Activated T-cell treated with anti-CD3 and anti-CD28 coated beads for 24 hours (primary cell): ENCODE measurements at places on chromosomes 5 and 9.

- peak; percentile 64 for DNase-seq
These were observed 79.5 kb upstream of the HTR4 start for GRCh38 chr5:148733601-148734438.

GRCh38 chr5:16690243-16690852 is 73.6 kb upstream of the RETREG1 start:
- DNase-seq: no peak

GRCh38 chr9:124312290-124313265 is 54.8 kb downstream of the NEK6 start:
- no peak for DNase-seq

- no peak for DNase-seq
These were observed 80.2 kb upstream of the RUFY1 start for GRCh38 chr5:179470201-179470600.

DNA sequence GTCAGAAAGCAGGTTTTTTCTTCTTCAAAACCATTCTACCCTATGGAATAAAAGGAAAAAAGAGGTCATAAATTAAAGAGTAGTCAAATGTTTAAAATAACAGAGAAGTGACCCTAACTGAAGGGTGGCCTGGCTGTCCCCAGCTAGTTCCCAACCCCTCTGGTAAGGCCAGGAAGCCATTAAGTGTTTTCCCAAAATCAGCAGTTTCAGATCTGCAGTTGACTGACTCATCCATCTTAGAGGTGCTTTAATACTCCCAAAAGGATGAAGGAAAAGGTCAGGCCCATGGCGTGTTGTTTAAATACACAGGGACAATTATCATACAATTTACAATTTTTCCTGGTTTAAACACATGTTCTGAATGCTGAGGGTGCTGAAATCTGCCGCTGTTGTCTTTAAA is 47.9 kb upstream of the TBC1D9B start:
- no peak for DNase-seq

DNA sequence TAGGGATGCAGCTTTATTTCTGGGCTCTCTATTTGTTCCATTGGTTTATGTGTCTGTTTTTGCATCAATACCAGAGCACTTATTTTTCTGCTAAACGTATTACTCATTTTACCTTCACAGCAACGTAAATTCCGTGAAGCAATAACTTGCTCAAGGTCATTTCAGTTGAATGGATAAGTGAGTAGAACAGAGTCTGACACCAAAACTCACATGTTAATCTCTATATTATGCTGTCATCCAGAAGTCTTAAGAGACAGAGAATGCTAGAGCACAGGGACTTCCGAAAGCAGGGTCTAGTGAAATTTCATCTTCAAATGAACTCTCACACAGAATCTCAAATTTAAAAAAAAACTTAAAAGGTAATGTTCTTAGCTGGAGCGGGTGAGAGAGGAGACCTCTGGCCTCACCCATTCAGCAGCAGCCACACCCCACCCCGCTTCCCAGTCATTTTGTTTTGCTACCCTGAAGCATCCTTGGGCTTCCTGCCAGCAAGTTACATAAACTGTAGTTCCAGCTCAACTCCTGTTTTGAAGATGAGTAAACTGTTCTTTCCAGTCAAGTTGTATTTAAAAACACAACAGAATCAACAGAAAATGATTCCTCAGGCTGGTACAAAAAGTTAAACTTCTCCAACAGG is 69.3 kb downstream of the TRIM36 start:
- DNase-seq: no peak

DNA sequence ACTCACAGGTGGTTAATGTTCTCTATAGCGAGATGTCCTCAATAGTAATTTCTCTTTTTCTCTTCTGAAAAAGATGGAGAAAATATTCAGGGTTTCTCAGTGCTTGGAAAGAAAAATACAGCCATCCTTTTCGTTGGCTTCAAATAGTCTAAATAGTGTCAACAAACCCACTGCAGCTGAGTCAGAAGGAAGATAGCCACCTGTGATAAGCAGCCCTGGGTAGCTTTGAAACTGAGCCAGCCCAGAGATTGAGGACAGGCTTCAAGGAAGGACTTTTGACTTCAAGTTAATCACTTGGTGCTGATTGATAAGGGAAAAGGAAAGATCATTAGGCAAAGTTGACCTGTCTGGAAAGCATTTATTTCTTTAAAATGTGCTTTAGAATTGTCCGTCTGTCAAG is 78.7 kb upstream of the TYRP1 start:
- no peak for DNase-seq

- DNase-seq: no peak
These were observed at the start of gene GPR21 for GRCh38 chr9:123033352-123033751. Gene GPR21 (plus strand): TSS chr9:123033667. CDS start chr9:123034567, 900 bp downstream.

DNA sequence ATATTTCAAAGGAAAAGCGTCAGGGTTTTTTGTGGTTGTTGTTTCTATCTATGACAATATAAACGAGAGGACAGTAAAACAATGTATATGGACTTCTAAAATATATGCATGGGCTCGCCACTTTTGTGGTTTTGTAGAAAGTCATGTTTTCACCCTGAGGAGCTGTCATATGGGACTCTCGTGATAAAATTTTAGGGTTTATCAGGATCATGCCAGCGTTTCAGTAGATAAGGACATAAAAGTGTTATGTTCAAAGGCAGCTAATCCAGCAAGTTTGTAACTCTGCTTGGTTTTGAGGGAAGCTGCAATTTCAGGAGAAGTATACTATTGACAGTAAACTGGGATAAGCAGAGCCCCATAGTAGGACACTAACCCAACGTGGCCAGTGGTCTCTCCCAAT is 120.3 kb downstream of the CDC42SE2 start:
- no peak for DNase-seq

- DNase-seq: no peak
These were observed 2.8 kb downstream of the DCAF12 start for GRCh38 chr9:34123682-34124081.

DNA sequence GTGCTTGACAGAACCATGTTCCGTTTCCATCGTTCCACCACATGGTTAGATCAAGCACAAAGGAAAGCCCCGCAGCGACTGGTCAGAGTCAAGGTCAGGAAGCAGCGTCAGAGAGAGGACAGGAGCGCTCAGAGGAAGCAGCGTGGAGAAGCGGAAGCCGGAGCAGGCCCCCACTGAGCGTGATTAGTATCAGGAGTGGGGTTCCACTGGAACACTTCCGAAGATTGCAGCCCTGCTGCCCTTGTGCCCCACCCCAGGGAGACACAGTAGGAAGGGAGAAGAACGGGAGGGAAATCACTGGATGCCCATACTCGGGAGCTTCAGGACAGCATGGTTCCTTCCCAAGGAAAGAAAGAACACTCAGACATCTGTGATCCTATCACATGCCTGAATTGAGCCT is 189.0 kb upstream of the PANK3 start:
- no peak for DNase-seq

DNA sequence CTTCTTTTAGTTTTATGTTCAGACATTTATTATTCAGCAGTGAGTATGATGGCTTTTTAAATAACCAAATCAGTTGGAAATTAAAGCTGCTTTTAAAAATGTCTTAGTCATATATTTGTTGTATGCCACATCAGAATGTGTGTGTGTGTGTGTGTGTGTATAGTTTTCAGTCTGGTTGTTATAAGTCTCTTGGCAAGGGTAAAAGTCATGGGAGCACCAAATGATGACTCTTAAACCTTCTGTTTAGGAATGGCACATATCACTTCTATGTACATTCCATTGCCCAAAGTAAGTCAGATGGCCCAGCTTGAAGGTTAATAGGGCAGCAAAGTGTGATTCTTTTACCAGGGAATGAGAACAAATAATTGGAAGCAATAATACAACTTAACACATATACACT is 135.9 kb downstream of the RNF180 start:
- no peak for DNase-seq

DNA sequence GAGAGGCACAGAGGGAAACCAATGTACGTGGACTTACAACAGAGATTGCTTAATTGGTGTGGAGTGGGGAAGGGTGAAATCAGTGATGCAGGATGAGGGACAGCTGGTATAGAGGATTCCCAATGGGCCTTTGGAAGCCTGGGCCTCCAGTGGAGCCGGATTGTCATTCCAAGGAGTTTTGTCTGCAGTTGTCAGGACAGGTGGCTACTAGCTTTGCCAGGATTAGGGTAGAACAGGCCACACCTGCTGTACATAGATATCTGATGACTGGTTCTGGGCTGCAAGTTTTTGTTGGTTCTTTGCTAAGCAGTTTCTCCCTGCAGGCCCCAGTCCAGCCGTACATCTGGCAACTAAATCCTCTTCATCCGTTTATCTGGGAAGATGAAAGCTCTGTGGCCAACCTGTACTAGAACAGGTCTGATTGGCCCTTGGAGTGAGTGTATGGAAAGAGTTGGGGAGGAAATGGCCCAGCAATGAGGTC is 4.2 kb downstream of the SKP2 start:
- DNase-seq: no peak

DNA sequence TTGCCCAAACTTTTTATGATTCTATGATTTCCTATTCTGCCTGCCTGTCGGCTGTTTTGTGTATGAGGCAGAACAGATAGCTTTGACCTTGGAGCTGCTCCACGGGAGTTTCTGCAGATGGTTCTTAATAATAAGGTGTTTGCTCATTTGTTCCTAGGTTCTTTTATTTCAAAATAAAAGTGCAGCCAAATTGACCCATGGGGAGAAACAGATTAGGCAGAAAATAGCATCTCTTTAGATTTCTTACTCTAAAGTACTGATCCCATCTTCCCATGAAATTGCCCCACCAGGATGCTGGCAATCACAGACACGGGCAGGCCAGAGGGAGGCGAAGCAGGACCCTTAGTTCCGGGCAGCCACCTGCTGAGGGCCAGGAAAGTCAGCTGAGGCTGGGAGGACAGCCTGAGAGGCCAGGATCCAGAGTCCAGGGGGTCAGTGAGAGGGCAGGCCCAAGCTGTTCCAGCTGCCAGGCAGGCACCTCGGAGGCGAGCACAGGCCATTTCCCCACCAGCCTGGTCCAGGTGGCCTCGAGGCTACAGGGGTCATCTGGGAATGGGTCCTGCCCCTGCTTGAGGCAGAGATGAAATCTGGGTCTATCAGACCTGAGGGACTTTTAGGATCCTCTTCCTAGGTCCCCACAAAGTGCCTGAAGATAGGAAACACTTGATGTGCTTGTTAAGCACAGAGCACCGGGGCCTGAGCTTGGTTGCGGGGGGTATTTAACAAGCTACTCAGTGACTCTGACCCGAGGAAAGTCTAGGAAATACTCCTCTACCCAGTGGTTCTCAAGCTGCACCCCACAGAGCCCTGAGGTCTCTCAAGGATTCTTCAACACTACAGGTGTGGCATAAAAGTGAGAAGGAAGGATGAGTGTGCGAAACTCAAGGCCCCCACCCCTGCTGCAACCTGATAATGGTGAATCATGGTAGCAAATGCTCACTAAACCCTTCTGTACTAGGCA is 145.4 kb downstream of the CMYA5 start:
- DNase-seq: no peak

DNA sequence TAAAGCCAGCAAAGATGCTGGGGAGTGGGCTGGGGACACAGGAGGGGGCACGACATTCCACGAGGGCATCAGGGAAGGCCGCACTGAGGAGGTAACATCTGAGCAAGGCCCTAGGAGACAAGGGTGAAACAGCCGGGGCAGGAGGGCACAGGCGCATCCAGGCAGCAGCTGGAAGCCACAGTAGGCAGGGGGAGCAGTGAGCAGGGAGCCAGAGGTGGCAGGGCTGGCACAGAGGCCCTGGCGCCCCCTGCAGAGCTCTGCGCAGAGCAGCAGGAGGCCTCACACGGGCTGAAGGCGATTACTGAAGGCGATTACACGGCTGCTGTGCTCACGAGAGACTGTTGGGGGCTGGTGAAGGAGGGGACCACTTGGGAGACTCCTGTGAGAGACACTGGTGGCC is 15.4 kb downstream of the LMAN2 start:
- no peak for DNase-seq

DNA sequence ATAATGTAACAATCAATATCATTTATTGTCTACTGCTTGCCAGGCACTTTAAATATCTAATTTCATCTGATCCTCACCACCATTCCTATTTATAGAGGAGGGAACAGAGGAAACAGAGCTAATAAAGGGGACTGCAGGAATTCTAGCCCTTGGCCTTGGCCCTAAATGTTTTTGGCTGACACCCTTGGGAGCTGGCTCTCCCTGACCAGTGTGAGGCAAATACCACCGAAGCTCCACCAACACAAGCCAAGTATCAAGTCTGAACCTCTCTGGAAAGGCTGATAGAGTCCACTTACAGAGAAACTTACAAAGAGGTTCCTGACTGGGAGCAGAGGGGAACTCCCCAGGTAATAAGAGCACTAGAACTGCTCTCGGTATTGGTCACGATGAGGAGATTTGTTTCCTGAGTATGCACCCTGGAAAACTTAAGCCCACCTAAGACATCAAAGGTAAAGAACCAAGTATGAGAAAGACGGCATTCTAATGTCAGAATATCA is 243.1 kb upstream of the PANK3 start:
- no peak for DNase-seq

DNA sequence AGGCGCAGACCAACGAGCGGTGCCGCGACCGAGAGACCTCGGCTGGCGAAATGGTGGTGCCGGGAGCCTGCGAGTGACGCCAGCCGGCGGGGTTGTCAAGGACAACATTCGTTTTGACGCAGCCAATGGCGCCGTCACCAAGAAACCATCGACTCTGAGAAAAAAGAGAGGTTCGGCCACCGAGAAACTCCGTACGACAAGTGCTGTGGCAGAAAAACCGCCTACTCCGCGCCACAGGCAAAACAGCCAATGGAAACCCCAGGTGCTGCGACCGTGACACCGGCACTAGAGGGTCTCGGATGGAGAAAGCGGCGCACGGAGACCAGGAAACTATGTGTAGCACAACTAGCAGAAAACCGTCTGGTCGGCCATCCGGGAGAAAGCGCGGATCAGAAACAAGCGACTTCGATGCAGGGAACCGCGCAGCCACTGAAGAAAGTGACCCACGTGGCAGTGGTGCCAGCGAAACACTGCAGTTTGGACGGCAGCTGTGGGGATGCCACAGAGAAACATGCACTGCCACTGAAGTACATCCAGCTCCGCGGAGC is 88.8 kb downstream of the ANXA2R start:
- peak; percentile 60 for DNase-seq

GRCh38 chr5:179805070-179805528 is 1.6 kb downstream of the MGAT4B start:
- DNase-seq: no peak

GRCh38 chr5:174828804-174829510 is 104.6 kb downstream of the MSX2 start:
- DNase-seq: no peak

- no peak for DNase-seq
These were observed 130.5 kb upstream of the ZNF608 start for GRCh38 chr5:124876983-124877382.

DNA sequence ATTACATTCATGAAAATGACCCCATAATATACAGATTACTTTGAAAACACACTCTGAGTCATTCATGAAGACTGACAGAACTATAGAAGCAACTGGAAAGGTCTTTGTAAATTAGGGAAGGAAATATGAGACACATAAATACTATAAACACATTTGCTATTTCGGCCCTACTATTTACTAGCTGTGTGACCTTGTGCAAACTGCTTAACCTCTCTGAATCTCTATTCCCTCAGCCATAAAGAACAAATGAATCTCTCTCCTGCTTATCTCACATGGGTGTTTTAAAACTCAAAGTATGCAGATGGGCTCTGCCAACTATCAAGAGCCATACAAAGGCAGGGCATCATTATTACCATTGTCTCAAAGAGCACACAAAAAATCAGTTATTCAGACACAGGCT is 52.9 kb downstream of the APBA1 start:
- no peak for DNase-seq

GRCh38 chr5:125484272-125484741 is 737.9 kb upstream of the ZNF608 start:
- DNase-seq: no peak
